Peyer's patch (tissue), 4 donors: ENCODE measurements at places on chromosomes 7 and 10.

DNA sequence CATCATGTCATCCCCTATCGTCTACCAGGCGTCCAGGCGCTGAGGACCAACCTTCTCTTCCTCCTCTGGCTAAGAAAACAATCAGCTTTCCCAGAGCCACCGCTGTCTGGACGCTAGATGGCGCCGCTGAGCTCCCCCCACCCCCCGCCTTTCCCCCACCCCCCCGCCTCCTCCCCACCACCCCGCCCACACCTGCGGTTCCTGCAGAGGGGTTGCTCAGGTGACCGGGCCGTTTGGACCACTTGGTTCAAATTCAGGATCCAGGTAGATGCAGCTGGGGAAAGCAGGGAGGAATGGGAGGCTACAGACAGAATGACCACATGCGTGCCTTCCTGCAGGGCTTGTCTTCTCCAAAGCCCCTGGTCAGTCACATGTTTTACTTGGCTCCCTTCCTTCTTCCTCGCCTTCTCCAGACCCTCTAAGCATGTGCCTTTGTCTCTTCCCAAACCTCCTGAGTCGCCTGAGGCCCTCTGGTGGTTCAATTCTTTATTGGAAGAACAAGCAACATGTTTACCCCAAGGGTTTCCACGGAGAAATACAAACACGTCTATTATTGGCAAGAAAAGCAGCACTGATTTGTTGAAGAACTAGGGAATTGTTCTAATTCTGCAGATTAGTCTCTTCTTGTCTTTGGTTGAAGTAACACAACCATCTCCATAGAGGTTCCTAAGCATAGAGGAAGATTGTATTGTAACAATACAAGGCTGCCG is 24.7 kb downstream of the AOC1 start:
- DNase-seq: peak; percentile 36

GRCh38 chr10:78980815-78981214 is 88.0 kb upstream of the ZMIZ1 start:
- DNase-seq: no peak

DNA sequence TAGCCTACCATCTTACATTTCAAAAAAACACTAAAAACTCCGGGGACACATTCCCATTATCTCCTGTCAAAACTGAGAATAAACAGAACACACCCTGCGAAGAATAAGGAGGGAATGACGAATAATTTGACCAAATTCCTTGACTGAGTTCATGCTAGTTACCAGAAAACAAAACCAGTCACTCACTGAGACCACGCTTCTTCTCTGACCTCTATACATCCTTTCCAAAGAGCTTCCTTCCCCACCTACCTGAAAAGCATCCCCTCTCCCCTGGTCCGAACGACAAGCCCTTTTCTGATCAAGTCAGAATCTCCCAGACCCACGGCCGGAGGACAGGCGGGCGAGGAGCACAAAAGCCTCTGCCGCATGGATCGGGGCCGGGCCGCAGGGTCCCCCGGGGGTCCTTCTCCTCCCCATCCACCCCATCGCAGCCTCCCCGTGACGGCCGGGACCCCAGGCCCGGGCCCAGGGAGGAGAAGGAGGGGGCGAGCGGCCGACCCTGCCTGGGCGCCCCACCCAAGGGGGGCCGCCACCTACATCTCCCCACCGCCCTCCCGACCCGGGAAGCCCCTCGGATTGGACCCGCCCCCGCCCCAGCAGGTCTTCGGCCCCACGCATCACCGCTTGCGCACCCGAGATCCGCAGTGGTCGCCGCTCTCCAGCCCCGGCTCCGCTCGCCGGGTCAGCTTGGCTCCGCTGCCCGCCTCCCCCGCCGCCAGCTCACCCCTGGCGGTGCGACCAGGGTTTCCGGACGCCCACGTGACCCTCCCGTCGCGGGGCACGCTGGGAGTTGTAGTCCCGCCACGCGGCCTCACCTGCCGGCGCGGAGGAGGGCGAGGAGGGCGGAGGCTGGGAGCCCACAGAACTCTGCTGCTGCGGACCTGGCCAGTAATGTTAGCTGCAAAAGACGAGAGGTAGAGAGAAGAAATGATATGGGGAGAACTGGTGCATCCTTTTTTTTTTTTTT is at the start of gene SLC37A3:
SLC37A3 (minus strand) TSS at position 747 of the 967 bp plus-strand sequence. CDS start 16,004 bp downstream, outside the sequence.
- peak; percentile 94 for DNase-seq

DNA sequence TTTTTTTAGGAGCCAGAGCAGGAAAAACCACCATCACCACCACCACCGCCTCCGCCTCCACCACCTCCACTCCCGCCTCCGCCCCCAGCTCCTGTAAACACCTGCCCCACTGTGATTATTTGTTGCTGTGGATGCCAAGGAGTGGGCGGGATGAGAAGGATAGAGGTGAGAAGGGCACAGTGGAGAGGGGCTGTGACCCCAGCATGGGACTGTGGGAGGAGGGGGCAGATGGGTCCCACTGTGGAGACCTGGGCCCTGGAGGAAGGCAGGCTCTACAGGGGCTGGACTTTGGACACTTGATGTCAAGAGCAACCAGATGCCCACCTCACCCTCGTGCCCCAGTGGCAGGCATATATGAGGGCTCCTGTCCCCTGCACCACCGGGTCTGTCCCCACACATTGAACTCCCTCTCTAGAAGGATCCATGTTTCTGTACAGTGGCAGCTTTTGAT is 24.7 kb downstream of the ANTXRL start:
- no peak for DNase-seq

DNA sequence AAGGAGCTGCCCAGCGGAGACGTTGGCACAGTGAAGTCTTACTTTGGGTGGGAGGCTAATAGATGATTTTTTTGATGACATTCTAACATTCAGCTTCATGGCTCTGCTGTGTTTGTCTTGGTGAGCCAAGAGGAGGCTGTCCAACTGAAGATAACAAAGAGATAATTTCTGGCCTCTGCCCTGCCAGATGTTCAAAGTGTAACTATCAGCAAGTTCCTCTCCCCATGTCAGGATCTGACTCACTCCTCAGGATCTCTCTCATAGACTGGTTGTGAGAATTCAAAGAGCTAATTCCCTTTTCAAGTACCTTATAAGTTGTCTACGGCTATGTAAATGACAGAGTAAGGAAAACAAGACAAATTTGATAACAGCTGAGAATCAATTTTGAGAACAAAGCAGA is 1340.9 kb downstream of the XPNPEP1 start:
- no peak for DNase-seq

- DNase-seq: no peak
These were observed 438.0 kb downstream of the CNTNAP2 start for GRCh38 chr7:146554556-146554955.

DNA sequence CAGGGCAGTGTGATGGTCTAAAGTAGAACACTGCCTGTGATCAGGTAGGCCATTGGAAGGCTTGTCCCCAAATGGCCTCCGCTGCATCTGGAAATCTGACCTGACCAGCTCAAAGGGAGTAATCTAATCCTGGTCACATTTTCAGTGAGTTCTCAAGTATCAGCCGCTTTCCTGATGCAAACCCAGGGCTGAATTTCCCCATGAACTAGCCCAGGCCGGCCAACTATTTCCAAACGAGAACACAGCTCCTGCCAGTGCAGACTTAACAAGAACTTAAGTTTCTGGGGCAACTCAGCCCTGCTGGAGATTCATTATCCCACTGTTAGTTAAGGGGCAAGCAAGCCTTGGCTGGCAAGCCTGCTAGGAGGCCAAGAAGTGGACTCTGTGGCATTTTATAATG is 59.6 kb upstream of the FAM180A start:
- DNase-seq: no peak

- no peak for DNase-seq
These were observed 91.8 kb downstream of the KLF6 start for GRCh38 chr10:3693022-3693697.

GRCh38 chr10:79132681-79133381 is 64.1 kb downstream of the ZMIZ1 start:
- no peak for DNase-seq

- no peak for DNase-seq
These were observed 39.9 kb upstream of the WNT16 start for GRCh38 chr7:121288894-121289293.
